Naive thymus-derived CD4-positive, alpha-beta T cell (primary cell): ENCODE measurements at places on chromosomes 2 and 18. TPM values are rescaled to one million over a fixed set of nuclear protein-coding genes. Genes with fewer than 3 reads are reported as not detected.

DNA sequence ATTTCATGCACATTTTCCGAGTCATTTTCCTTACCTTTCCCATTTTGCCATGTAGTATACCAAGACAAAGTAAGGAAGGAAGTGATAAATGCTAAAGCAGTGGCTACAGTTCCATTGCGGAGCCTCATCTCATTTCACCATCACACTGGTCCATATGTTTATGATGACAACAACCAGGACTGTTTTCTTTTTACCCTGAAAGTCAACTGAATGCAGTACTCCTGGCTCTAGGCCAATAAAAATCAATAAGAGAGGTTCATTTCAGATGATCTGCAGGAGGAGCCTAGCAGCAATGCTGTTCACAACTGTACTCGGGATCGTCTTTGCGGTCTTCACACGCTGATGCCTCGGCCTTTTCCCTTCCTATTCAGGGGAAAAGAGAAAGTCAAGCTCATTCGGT, 4.7 kb downstream of the MGAT4A start:
- H3K4me3 ChIP-seq: peak overlapping the region; percentile 79
- peaks cover 11% of the 10 kb centered on the region for H3K36me3 ChIP-seq
- no peaks in the 10 kb centered on the region for H3K27me3 ChIP-seq
- DNase-seq: peak; percentile 35

- peaks cover 61% of the 10 kb centered on the region for H3K4me1 ChIP-seq
- no peak for DNase-seq
- H3K27me3 ChIP-seq: no peaks in the 10 kb centered on the region
- H3K27ac ChIP-seq: peak overlapping the region; percentile 96
These were observed 44.6 kb upstream of the LPIN2 start for GRCh38 chr18:3057526-3057925.

DNA sequence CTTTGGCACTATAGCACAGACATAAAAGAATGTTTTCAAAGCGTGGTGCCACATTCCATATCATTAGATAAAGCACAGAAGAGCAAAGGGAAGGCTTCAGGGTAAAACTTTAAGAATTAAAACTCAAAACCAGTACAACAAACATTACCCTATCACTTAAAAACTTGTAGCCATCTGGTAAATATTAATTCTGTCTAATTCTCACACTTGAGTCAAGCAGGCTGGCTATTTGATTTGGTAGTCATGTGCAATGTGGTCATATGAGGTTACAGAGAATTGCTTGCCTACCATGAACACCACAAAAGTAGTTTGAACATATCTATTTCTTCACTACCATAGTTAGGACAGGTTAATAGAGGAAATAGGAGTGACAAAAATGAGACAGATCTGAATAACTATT, 244.9 kb downstream of the IRS1 start:
- H3K36me3 ChIP-seq: no peaks in the 10 kb centered on the region
- no peak overlapping the region for H3K4me3 ChIP-seq
- no peak for DNase-seq
- H3K4me1 ChIP-seq: no peaks in the 10 kb centered on the region

GRCh38 chr2:217117523-217117922, 257.7 kb upstream of the TNP1 start:
- no peak for DNase-seq
- no peaks in the 10 kb centered on the region for H3K27me3 ChIP-seq
- H3K27ac ChIP-seq: no peak overlapping the region
- no peak overlapping the region for H3K4me3 ChIP-seq
- no peaks in the 10 kb centered on the region for H3K36me3 ChIP-seq
- no peaks in the 10 kb centered on the region for H3K4me1 ChIP-seq

- H3K27ac ChIP-seq: no peak overlapping the region
- H3K4me3 ChIP-seq: no peak overlapping the region
- no peaks in the 10 kb centered on the region for H3K27me3 ChIP-seq
- DNase-seq: no peak
- H3K4me1 ChIP-seq: no peaks in the 10 kb centered on the region
- no peaks in the 10 kb centered on the region for H3K36me3 ChIP-seq
These were observed 686.7 kb downstream of the NYAP2 start for GRCh38 chr2:226086190-226086589.

DNA sequence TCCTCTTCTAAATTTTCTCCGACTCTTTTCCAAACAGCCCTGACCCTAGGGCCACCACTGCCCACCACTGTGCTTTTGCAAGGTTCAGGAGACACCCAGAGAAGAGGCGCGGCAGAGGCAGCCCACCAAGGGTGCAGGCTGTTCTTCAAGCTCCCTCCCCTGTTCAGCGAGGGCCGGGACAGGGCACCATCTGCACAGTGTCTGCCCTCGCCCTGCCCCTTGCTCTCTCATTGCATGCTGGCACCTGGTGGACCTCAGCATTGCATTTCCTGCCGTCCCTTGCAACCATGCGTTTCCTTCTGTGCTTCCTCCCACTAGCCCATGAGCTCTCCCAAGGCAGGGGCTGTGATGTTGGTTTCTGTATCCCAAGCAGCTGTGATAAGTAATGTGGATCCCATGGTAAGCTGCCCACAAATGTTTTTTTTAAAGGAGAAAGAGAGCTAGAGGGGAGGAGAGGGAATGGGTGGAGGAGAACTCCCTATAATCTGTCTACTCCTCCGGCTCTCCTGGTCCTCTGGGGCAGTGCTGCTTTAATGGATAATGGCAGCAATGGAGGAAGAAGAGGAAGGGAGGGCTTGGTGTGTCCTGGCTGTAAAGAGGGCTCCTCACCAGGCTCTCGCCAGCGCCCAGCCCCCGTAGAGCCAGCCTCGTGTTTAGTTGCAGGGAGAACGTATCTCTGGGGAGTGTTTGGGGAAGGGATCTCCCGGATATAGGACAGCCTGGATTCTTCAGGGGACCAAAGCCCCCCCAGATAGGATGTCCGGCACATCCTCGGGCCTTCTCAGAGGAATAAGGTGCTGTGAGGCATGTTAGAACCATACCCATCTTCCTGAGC, 15.6 kb upstream of the YWHAQ start:
- H3K36me3 ChIP-seq: no peaks in the 10 kb centered on the region
- no peaks in the 10 kb centered on the region for H3K4me1 ChIP-seq
- no peaks in the 10 kb centered on the region for H3K27me3 ChIP-seq
- H3K4me3 ChIP-seq: no peak overlapping the region
- no peak overlapping the region for H3K27ac ChIP-seq
- DNase-seq: no peak

DNA sequence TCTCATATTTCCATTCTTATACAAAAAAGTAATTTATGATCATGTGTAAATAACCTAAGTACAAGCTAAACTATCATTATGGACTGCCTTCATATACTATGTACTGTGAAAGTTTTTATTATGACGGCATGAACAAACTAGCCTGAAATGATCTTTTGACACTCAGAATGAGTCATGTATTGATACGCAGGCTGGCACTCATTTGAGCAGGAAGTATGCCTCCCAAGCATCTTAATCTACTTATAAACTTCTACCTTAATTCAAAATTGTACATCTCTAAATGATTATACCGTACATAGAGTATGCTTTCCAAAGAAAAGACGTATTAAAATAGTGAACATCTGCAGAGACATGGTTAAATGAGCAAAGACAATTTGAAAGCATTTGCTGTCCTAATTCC, 207.1 kb upstream of the SPOPL start:
- H3K36me3 ChIP-seq: no peaks in the 10 kb centered on the region
- no peaks in the 10 kb centered on the region for H3K27me3 ChIP-seq
- no peak overlapping the region for H3K4me3 ChIP-seq

GRCh38 chr2:3046170-3046865, 331.3 kb downstream of the EIPR1 start:
- no peak overlapping the region for H3K4me3 ChIP-seq
- no peak overlapping the region for H3K27ac ChIP-seq
- H3K36me3 ChIP-seq: no peaks in the 10 kb centered on the region
- H3K4me1 ChIP-seq: no peaks in the 10 kb centered on the region
- no peak for DNase-seq

DNA sequence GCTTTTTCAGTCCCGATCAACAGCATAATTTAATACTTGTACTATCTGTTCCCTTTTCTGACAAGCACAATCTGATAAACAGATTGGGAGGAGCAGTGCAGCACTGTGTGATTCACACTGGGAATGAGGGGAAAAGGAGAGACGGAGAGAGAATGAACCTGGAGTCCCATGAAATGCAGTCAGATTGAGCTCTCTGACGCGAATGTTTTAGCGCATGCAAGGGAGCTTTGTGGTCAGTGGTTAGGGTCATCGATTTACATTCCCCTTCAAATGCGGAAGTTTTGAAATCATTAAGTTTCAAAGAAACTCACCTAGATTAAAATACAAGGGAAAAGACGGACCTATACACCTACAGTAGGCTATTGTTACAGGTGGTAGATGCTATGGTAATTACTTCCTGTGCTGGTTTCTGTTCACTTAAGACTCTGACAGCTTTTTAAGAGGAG, 99.6 kb downstream of the KCTD1 start:
- no peaks in the 10 kb centered on the region for H3K27me3 ChIP-seq
- no peak overlapping the region for H3K27ac ChIP-seq
- no peaks in the 10 kb centered on the region for H3K4me1 ChIP-seq
- no peak for DNase-seq

- no peaks in the 10 kb centered on the region for H3K4me1 ChIP-seq
- peaks cover 5% of the 10 kb centered on the region for H3K36me3 ChIP-seq
- H3K27ac ChIP-seq: no peak overlapping the region
- H3K4me3 ChIP-seq: no peak overlapping the region
- H3K27me3 ChIP-seq: no peaks in the 10 kb centered on the region
These were observed 19.4 kb downstream of the DDX18 start for GRCh38 chr2:117833911-117834310.

DNA sequence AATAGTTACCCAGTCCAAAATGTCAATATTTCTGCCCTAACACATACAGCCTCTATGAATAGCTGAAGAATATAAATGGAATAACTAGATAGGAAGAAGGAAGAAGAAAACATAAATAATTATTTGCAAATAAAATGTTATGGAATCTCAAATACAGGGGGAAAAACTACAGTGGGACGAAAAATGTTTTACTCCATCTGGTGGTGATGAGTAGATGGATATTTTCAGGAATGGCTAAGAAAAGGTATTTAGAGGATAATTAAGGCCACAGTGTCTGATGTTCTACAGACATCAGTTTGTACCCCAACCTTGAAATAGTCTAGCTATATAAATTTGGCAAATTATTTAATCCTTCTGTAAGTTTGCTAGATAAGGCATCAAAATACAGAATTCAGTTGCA, 178.1 kb upstream of the FSHR start:
- no peak overlapping the region for H3K27ac ChIP-seq
- no peaks in the 10 kb centered on the region for H3K27me3 ChIP-seq
- H3K4me1 ChIP-seq: no peaks in the 10 kb centered on the region
- H3K36me3 ChIP-seq: no peaks in the 10 kb centered on the region
- no peak for DNase-seq

- H3K36me3 ChIP-seq: no peaks in the 10 kb centered on the region
- H3K27ac ChIP-seq: peak overlapping the region; percentile 43
- H3K4me1 ChIP-seq: peaks cover 9% of the 10 kb centered on the region
- H3K4me3 ChIP-seq: peak overlapping the region; percentile 81
These were observed 572 bp upstream of the ZNF516 start for GRCh38 chr18:76495435-76496193.

DNA sequence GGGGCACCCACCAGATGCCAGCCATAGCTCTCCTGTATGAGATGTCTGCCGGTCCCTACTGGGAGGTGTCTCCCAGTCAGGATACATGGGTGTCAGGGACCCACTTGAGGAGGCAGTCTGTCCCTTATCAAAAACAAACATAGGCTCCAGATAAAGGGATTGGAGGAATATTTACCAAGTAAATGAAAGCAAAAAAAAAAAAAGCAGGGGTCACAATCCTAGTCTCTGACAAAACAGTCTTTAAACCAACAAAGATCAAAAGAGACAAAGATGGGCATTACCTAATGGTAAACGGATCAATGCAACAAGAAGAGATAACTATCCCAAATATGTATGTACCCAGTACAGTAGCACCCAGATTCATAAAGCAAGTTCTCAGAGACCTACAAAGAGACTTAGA, 640.0 kb upstream of the LRRTM4 start:
- H3K36me3 ChIP-seq: no peaks in the 10 kb centered on the region
- no peaks in the 10 kb centered on the region for H3K27me3 ChIP-seq
- no peak for DNase-seq
- H3K27ac ChIP-seq: no peak overlapping the region

DNA sequence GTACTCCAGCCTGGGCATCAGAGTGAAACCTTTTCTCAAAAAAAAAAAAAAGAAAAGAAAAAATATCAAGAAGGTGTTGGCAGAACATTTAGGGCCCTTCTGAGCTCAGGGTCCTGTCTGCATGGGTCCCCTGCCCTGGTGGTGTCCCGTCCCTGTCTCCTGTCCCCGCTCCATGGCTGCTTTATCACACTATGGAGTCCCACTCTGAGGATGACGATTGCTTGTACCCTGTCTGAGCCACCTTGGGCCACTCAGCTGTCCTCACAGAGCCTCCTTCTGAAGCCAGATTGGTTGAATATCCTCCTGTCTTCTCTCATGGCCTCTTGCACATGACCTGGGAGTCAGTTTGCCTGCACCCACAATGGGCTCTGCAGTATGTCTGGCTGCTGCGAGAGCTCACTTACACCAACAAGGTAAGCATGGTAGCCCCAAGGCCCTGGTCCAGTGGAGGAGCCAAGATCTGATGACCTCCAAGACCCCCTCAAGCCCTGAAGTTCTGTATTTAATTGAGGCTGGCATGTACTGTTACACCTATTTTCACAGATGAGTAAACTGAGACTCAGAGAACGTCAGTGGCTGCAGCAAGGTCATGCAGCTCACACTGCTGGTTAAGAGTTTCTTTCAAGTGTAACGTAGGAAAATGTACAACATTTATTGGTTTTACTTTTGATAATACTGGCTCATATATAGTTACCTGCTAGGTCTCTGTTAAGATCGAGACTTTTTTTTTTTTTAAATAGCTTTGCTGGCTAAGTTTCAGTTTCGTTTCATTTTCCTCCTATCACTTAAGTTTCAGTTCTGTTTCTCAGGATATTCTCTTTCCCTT, 16.9 kb upstream of the ZCCHC2 start:
- peak overlapping the region; percentile 67 for H3K27ac ChIP-seq
- peaks cover 17% of the 10 kb centered on the region for H3K4me1 ChIP-seq
- peak; percentile 45 for DNase-seq
- H3K36me3 ChIP-seq: no peaks in the 10 kb centered on the region
- no peaks in the 10 kb centered on the region for H3K27me3 ChIP-seq

- H3K4me3 ChIP-seq: no peak overlapping the region
- DNase-seq: no peak
- H3K36me3 ChIP-seq: no peaks in the 10 kb centered on the region
These were observed 72.3 kb upstream of the FZD7 start for GRCh38 chr2:201961401-201961800.

- no peak for DNase-seq
- no peaks in the 10 kb centered on the region for H3K36me3 ChIP-seq
- H3K4me1 ChIP-seq: peaks cover 13% of the 10 kb centered on the region
- no peak overlapping the region for H3K27ac ChIP-seq
- H3K27me3 ChIP-seq: no peaks in the 10 kb centered on the region
- H3K4me3 ChIP-seq: no peak overlapping the region
These were observed 72.5 kb downstream of the HS1BP3 start for GRCh38 chr2:20578266-20578894.

DNA sequence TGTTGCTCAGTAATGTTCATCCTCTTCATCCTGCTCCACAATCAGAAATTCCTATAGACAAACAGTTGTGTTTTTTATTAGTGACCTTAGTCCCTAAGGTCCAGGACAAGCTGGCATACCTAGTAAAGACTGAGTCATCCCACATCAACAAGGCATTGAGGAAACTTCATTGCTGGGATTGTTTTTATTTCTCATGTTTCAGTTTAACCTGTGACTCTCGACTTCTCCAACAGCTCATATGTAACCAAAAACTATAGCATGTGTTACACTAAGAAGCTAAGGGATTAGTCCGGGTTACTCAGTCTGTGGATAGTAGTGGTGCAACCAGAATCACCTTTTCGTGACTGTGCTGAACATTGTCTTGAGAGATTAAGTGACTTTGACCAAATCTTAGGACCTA, 292.1 kb downstream of the RDH14 start:
- no peak overlapping the region for H3K27ac ChIP-seq
- H3K27me3 ChIP-seq: no peaks in the 10 kb centered on the region
- H3K4me3 ChIP-seq: no peak overlapping the region

PLA2R1 gene
- total RNA-seq: not detected

TTN gene
- total RNA-seq: 39.9 TPM

GPR75 gene
- 2.9 TPM for total RNA-seq

DCDC2C gene
- not detected for total RNA-seq

TRPM8 gene
- total RNA-seq: not detected in 2 replicates
